PC-3 (cell line): ENCODE measurements at places on chromosomes 16 and 17. TPM values are rescaled to one million over a fixed set of nuclear protein-coding genes. Genes with fewer than 3 reads are reported as not detected.

GRCh38 chr17:83101805-83102480, 22.5 kb downstream of the METRNL start:
- DNase-seq = no peak

DNA sequence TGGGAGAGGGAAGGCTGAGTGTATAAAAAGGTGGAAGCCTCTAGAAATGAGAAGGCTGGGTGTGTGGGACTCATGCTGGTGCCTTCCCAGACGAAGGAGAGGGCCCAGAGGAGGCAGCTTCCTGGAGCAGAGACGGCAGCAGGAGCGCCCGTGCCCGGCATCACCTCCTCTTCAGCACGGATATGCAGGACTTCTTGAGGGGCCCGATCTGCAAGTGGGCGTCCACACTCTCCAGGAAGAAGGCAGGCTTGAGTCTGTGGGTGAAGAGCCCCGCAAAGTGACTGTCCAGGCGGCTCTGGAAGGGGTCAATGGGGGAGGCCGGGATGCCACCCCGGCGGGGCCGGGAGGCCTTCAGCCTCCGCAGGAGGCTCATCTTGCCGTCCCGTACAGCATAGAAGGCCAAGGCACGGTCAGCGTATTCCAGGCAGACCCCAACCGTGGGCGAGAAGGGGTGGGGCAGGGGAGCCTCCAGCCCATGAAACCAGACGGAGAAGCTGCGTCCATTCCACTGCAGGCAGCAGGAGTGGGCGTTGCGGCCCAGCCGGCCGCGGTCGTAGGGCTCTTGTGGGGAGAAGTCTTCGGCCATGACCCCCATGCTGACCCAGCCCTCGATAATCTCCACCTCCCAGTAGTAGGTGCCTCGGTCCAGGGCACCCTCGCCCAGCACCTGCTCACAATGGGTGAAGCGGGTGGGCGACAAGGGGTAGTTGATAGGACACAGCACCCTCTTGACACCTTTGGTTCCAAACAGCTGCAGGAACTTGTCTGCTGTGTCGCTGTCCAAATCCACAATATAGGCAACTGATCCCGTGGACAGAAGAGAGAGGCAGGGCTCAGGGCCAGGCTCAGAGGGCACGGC, 3.8 kb downstream of the TRIM47 start:
- no peak for DNase-seq

- DNase-seq = peak; percentile 33
Measured at GRCh38 chr16:56401482-56401881, 23.9 kb downstream of the AMFR start.

DNA sequence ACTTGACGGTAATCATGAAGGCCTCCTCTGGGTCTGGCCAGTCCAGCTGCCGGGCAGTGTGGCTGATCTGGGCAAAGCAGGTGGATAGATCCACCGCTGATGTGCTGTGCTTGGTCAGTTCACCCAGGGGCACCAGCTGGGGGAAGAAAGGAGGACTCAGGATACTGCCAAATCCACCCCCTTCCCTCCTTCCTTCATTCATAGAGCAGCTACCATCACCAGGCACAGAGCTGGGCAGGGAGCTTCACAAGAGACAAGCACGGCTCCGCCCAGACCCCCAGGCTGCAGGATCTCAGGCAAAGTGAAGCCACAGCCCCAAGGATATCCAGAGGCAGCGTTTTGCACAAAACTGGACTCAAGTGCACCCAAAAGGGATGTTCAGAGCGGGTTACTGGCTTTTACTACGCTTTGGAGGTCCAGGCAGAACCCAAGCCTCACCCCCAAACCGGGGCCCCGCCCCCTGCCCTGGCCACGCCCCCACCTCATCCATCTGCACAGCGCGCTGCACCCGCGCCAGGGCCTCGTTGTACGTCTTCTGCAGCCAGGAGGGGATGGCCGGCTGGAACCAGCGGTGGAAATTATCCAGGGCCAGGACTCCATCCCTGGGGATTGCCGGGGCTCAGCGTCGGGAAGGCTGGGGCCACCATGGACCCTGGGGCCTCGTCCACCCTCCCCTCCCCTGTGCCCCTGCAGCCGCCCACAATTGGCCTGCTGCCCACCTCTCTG, 9.1 kb downstream of the UNC13D start:
- no peak for DNase-seq

GRCh38 chr16:57483725-57484514, 2.4 kb downstream of the DOK4 start:
- no peak for DNase-seq

DNA sequence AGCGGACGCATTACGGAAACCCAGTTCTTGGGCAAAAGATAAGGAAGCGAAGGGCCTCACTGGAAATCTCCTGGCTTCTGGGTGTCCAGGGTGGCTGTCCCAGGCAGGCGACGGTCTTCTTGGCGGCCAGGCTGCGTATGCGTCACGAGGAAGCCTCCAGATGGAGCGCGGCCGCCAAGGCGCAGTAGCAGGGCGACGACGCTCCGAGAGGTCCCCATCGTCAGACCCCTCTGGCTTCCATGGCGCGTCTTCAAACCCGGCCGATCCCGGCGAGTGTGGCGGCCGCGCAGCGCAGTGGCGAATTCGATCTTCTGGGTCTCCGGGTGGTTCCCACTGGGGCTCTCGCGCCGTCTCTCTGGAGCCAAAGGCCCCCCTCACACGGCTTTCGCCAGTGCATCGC, 13.8 kb upstream of the ANKRD40CL start:
- no peak for DNase-seq

Gene CA7
- total RNA-seq = not detected in 2 replicates

GRCh38 chr17:37519251-37519985, 29.7 kb downstream of the DUSP14 start:
- no peak for DNase-seq

Gene SCGB1C2
- total RNA-seq = not detected in 2 replicates

GRCh38 chr17:73163043-73163442, 1.8 kb upstream of the SSTR2 start:
- DNase-seq = no peak

- DNase-seq = no peak
Measured at GRCh38 chr16:85571813-85572619, 41.1 kb upstream of the GSE1 start.

Gene C16orf92
- total RNA-seq = not detected in 2 replicates

DNA sequence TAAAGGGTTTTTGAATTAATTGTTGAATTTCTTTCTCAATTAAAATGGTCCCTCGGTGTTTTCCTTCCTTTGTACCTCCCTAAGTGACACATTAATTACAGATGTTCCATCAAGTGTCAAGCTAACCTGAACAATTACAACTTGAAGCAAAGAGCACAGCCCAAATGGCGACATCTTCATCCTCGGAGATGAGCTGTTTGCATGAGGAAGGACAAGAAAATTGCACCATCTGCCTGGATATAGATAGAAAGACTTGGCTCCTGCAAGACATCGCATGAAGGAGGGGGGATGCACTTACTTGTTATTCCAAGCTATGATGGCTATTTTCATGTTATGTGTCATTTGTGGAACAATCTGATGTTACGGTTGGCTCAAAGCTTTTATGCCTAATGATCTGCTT, 86.4 kb upstream of the ZKSCAN2 start:
- no peak for DNase-seq

DNA sequence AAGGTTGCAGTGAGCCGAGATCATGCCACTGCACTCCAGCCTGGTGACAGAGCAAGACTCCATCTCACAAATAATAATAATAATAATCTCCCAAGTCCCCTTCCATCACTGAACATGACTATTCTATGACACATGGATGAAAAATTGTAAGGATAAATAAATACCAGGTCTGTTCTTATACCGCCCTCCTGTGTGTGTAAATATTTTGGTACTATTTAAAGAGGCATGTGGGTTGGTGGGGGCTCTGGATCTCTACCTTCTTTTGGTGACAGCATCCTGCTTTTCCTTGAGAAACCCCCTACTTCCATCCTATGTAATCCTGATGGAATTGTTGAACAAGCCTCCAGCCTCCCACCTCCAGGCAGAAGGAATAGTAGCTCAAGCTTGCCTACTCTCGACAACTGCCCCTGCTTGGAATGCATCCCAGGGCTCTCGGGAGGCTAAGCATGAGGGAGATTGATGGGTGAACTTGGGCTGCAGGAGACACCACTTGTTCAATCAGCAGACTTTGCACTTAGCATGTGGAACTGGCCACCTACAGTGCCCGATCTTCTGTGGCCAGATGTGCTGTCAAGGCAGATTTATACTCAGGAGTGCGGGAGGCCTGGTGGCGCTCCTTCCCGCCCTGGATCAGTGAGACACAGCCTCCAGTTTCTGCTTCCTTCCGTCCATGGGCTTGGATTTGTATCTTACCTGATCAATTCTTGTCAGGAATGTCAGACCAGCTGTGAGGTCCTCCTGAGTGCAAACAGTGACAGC, 287.4 kb downstream of the SLC39A11 start:
- peak; percentile 50 for DNase-seq

Gene SCN4A
- 0.06 TPM in 1 of 2 replicates, not detected in the other for total RNA-seq

DNA sequence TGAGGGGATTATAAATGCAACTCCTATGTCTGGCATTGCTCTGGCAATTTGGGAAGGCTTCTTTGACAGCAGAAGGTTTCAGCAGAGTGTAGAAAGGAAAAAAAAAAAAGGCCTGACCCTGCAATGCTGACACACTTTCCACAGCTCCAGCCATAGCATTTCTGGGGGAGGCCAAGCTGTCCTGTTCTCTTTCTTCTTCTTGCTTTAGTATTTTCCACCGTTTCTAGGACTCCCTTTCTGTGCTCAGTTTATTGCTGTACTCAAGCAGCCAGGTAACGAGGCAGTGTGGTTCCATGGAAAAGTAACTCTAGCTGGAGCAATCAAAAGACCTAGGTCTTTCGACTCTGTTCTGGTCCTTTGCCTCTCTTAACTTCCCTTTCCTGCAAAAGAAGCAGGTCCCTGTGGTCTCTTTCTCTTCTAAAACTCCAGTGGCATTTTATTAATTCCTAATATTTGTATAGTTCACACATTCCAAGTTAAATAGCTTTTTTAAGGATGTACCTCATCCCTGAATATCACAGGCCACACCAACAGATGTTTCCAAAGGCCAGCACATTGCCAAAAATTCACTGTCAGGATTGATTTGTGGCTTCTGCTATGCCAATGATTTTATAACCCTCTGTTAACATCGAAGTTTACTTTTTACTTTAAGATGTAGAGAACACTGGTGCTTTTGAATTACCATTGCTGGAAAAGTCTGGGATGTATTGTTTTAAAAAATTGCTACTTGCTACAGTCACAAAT, 90.3 kb upstream of the BCAR1 start:
- DNase-seq = no peak

Gene ACSM5
- not detected in 2 replicates for total RNA-seq

Gene MT1M
- 1.3 and 1.5 TPM in 2 replicates for total RNA-seq

Gene CACNG5
- not detected in 2 replicates for total RNA-seq

- DNase-seq = peak; percentile 11
Measured at GRCh38 chr17:4950075-4950745, 709 bp upstream of the ENO3 start.

Gene TMEM11
- 58.1 and 70.8 TPM in 2 replicates for total RNA-seq

Gene HOXB5
- 0.40 and 0.95 TPM in 2 replicates for total RNA-seq
